ENCODE measurements at places on chromosomes 3 and 15.

DNA sequence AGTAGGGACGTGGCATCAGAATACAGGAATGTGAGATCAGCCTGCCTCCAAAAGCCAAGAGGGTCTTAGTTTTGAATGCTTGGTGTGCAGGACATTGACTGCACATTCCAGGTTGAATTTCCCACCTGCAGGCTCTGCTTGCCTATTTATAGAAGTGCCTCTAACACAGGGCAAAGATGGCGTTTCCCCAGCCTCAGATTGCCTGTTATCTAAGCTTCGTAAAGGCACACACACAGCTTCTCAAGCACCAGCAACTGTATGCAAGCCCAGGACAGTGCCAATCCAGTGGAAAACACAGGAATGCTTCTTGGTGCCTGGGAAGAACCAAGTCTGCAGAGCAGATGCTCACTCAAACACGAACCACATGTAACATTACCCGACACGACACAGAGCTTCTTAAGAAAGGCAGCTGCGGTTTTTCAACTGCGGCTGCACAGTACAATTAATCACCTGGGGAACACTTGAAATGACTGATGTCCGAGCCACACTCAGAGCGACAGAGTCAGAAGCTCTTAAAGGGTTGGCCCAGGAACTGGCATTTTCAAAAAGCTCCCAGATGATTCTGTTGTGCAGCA is 90.0 kb upstream of the ANKRD34C start:
- DNase-seq: no peak

- no peak for DNase-seq
Observed at GRCh38 chr3:178479860-178480259, 56.4 kb upstream of the KCNMB2 start.

DNA sequence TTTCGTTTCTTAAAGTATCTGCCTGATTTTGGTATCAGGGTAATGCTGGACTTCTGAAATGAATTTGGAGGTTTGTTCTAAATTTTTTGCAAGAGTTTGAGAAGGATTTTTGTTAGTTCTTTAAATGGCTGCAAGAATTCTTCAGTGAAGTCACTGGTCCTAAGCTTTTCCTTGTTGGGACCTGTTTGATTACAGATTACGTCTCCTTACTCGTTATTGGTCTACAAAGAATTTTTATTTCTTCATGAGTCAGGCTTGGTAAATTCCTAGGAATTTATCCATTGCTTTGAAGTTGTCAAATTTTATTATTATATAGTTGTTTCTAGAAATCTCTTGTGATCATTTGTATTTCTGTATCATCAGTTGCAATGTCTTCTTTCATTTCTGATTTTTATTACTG is 196.0 kb downstream of the DPH6 start:
- no peak for DNase-seq

GRCh38 chr15:81023483-81024264 is 23.0 kb downstream of the TLNRD1 start:
- DNase-seq: no peak

GRCh38 chr15:69303337-69304181 is 4.8 kb downstream of the PAQR5 start:
- DNase-seq: no peak

GRCh38 chr3:133512416-133513089 is 60.9 kb upstream of the CDV3 start:
- no peak for DNase-seq

DNA sequence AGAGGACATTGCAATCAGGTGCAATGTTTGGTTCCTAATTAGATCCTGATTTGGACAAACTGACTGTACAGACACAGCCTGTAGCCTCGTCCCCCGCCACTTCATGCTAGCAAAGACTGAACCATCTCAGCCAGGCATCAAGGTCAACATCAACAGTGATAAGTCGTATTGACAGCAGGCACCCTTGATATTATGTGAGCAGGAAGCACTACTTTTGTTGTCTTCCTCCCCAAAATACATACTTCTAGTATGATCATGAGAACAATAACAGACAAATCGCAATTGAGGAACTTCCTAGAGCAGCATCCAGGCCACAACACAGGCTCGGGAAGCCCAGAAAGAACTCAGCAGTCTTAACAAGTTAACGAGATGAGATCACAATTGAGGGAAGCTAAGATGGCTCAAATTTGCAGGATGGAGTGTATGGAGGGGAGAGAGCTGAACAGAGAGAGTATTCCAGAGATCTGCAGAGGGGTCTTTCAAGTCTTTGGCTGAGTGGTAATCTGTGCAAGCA is 20.4 kb downstream of the TGM5 start:
- DNase-seq: no peak

GRCh38 chr3:35864871-35865270 is 225.5 kb downstream of the ARPP21 start:
- DNase-seq: no peak

DNA sequence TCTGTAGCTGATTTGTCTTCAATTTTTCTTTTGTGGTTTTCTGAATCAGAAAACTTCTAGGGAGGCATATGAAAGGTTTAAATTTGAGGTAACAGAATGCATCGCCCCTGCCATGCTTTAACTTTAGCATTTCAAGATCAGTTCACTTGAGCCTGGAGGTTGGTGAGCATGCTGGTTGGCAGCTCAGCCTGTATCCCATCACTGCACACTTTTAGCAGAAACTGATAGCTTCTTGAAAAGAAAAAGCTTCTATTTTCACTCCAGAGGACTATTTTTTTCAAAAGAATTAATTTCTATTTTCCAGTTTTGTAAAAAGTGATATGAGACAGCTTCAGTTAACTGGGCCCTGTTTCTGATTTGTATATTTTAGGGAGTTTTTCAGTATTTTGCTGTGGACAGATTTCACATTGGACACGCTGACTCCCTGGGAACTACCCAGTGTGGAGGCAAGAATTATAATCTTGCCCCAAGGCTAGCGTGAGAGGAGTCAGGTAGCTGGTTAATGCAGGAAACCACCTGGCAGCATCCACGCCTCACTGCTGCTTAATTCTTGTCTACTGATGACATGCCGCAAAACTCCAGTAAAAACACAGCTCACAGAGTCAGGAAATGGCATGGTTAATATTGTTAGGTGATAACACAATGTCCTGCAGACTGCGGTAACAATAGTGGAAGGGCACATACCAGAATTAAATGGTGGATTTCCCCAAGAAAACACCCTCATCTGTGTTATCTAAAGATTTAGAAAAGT is 71.4 kb downstream of the DUT start:
- DNase-seq: no peak

DNA sequence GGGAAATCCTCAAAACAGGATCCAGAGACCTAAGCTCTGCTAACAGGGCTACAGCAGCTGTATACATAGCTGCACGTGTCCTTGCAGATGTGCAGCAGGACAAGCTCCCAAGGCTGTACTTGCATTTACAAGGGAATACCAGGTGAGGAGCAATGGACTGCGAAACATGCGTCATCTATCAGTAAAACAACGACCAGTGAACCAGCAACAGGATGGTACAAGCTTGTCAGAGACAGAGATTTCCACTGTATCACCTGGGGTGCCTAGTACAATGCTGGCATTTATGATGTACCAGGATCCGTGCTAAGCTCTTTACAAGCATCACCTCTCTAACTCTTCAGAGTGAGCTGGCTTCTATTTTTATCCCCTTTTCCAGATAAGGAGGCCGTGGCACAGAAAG is 227.3 kb downstream of the FOXP1 start:
- DNase-seq: no peak

- no peak for DNase-seq
Observed at GRCh38 chr15:65338823-65339222, 34.3 kb downstream of the RNU5B-1 start.

DNA sequence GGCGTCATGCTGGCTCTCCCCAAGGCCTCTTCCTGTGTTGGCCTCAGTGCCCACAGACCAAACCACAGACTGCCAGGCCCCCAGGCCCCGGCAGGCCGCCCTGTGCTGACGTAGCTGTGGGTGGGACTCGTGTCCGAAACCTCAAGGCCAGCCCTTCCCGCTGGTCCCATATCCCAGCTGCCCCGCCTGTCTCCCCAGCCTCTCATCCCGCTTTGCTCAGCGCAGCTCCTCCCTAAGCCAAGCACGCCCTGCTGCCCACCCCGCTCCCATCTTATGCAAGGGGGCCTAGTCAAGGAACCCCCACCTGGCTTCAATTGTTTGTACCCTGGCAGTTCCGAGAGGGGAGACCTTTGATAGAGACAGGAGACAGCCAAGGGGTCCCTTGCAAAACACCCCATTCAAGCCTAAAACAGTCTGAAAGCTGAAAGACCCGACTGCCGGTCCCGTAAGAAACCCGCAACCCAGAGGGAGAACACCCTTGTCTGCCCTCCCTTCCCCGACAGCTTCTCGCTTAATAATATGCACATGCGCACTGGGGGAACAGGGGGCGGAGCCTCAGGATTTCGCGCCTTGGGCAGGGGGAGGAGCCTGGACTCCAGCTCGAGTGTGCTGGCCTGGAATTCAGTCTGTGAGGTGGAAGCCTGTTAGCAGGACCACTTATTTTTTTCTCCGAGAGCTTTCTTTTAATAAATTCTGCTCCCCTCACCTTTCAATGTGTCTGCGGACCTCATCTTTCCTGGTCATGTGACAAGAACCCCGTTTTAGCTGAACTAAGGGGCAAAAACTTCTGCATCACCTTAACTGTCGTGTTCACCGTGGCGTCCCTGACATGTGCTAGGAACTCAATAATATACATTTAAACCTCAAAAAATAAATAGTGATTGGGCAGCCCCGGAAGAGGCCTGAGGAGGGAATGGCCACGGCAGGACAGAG is 17.2 kb downstream of the TNFAIP8L3 start:
- no peak for DNase-seq

DNA sequence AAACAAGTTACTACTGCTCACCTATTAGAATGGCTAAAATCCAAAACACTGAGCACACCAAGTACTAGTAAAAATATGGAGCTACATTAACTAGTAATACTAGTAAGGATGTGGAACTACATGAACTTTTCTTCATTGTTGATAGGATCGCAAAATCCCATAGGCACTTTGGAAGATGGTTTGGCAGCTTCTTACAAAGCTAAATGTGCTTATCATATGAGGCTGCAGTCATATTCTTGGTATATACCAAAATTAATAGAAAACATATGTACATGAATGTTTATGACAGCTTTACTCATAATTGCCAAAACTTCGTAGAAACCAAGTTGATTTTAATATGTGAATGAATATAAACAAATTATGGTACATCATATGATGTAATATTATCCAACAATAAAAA is 366.8 kb upstream of the KCNMB2 start:
- no peak for DNase-seq

GRCh38 chr3:77191640-77192039 is 151.7 kb downstream of the ROBO2 start:
- peak; percentile 93 for DNase-seq

DNA sequence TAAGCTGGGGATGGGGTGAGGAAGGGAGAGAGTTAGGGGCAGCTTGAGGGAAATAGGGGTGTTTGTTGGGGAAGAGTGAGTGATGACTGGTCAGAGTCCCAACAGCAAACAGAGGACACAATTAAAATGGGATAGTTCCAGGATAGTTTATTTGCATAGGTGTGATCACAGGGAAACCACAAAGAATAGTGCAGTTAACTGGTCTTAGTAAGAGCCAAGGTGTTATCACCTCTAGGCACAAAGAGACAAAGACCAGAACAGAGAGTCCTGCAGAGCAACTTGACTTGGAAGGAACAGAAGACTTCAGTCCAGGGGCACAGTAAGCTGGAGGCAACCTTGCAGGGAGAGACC is 42.1 kb upstream of the DLG1 start:
- no peak for DNase-seq

- DNase-seq: peak; percentile 92
Observed at GRCh38 chr3:16884084-16884747, 539 bp upstream of the PLCL2 start.

DNA sequence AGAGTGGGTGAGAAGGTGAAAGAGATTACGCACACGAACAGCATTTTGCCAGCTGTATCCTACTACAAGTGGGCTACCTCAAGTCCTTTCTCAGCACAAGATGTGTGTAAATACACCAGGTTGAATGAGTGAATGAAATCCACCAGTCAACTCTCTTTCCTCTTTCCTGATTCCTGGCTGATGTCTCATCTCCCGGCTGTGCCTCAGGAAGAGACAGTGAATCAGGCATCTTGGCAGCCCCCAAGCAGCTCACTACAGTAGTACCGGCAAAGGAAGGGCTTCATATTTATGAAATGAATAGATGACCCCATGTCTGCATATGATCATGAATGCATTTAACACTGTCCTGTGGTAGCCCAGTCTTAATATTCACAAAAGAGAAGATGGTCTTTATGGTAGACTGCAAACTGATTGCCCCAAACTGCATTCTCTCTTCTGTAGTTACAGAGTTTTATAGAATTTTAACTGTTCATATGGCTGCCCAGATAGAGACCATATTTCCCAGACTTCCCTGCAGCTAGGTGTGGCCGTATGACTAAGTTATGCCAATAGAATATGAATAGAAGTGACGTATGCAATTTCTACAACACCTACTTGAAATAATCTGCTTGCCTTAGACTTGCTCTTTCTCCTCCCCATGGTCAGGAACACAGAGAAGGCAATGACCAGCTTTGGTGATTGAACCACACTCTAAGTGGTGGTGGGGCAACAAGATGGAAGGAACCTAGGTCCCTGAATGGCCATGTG is 22.7 kb downstream of the MGLL start:
- DNase-seq: no peak

- no peak for DNase-seq
Observed at GRCh38 chr15:92166029-92166428, 227.7 kb upstream of the ST8SIA2 start.

GRCh38 chr15:40070166-40070557 is 31.2 kb upstream of the SRP14 start:
- DNase-seq: no peak

- no peak for DNase-seq
Observed at GRCh38 chr3:53748512-53749271, 97.5 kb downstream of the CHDH start.

DNA sequence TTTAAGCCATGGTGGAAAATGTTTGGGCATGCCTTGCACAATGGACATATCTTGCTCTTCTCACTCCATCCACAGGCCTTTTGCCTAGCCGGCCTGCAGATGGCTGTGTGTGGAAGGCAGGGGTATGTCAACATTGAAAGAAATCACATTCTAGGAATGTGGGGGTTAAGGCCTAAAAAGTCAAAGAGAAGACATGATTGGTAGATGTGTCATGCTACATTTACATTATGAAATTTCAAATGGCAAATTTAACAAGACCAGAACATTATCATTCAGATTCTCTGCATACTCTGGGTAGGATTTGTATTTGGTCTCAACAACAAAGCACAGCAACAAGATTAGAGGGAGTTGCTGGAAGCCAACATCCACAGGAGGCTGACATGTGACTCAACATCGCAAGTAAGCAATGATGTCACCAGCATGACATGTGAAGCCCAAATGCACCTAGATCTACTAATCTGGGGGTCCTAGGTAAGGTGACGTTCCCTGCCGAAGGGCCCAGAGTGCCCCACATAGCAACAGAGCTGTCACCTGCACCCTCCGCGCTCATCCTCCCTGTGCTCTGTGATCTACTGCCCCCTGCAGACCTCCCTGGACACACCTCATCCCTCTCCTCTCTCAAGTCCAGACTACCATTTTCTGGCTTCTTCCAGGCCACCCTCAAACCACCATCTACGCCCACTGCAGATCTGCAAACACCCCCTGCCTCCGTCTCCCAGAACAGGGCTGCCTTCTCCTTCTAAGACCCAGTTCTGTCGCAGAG is 39.4 kb downstream of the CLDN18 start:
- DNase-seq: no peak

Data from HAP-1 (cell line).